ENCODE measurements at places on chromosomes 5 and 9. TPM values are rescaled to one million over a fixed set of nuclear protein-coding genes. Genes with fewer than 3 reads are reported as not detected.

FOXI1 gene
- total RNA-seq: not detected

ERGIC1 gene
- 47.4 TPM for total RNA-seq

IFNA5 gene
- not detected for total RNA-seq

NUTM2G gene
- not detected for total RNA-seq

CARD9 gene
- 7.2 TPM for total RNA-seq

- H3K4me1 ChIP-seq: no peaks in the 10 kb centered on the region
- no peaks in the 10 kb centered on the region for H3K27me3 ChIP-seq
- peaks cover 24% of the 10 kb centered on the region for H3K36me3 ChIP-seq
- H3K4me3 ChIP-seq: no peak overlapping the region
- no peak for DNase-seq
- H3K27ac ChIP-seq: no peak overlapping the region
Measured at GRCh38 chr5:100802208-100802607, 100.9 kb downstream of the ST8SIA4 start.

DNA sequence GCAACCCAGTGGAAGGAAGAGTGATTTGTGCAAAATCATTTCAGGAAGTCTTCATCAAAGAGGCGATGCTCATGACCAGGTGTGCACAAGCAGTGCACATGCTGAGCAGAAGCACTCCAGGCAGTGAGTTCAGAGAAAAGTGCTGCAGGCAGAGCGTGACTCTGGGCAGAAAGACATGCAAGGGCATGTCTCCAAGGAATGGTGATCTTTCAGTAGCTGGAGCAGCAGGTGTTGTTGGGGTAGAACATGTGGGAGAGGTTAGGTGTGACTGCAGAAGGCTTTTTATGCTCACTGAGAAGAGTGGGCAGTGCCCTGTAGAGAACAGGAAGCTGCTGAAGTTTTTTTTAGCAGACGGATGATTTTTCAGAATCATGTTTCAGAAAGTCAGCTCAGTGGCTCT lies 545.4 kb upstream of the TLE4 start:
- no peak for DNase-seq
- H3K36me3 ChIP-seq: no peaks in the 10 kb centered on the region
- no peak overlapping the region for H3K27ac ChIP-seq

DNA sequence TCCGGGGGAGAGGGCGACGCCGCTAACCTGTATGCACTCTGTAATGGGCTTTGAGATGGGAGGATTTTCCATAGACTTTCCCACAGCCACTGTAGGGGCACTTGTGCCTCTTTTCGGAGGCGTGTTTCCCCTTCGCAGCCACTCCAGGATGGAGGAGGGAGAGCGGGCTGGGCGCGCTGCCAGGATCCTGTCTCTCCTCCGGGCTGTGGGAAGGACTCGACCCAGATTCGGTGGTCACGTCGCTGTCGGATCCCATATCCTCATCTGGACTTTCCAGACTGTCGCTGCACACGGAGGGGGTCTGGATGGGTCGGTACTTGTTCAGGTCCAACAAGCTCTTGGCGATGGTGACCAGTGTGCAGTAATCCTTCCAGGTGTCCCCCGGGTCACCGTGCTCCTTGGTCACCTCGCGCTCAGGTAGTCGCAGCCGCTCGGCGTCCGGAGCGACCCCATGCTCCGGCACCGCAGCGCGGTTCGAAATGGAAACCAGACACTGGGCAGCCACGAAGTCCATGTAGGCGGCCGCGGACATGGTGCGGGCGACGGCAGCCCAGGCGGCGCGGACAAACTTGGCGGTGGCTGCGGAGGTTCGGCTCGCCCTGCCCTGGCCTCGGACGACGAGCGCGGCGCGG lies 1.5 kb downstream of the KLF9 start:
- peak overlapping the region; percentile 97 for H3K27ac ChIP-seq
- peaks cover 45% of the 10 kb centered on the region for H3K4me1 ChIP-seq

GRCh38 chr9:995192-995591 lies 18.7 kb downstream of the DMRT3 start:
- H3K4me3 ChIP-seq: no peak overlapping the region
- DNase-seq: no peak
- peaks cover 6% of the 10 kb centered on the region for H3K4me1 ChIP-seq
- H3K36me3 ChIP-seq: no peaks in the 10 kb centered on the region
- no peak overlapping the region for H3K27ac ChIP-seq
- peaks cover 20% of the 10 kb centered on the region for H3K27me3 ChIP-seq

DNA sequence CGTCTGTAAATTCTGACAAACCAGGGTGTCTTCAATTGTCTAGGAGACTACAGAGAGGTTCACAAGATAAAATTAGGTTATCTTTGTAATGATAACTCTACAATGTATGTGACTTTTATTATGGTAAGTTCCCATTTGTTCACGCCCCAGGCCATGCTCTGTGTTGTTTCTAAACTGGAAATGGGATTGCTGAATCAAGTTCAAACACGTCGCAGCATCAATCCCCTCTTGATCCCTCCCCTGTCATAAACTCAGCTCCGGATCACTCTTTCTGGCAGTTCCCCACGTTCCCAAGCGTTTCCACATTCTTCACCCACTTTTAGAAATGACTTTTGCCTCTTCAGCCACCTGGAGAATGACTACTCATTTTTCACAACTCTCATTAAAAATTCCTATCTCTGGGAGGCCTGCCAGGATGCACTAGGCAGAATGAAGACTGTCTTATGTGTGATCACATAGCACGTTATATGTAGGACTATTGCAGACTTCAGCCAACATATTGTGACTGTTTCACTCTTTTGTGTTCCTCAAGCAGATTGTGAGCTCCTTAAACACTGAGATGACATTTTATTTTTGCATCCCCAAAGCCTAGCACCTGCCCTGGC lies 1124.2 kb upstream of the WWC1 start:
- H3K27ac ChIP-seq: no peak overlapping the region
- no peaks in the 10 kb centered on the region for H3K36me3 ChIP-seq
- H3K4me3 ChIP-seq: no peak overlapping the region
- no peaks in the 10 kb centered on the region for H3K4me1 ChIP-seq

All from activated T-helper 1 cell treated with anti-CD3 and anti-CD28 coated beads, Interleukin-12 subunit alpha, Interleukin-12 subunit beta, Interleukin-2, Interleukin-4 antibody, amounts not matched to agents 30 ng/mL and 10 ng/mL and 1 ng/mL, durations not matched to agents 14 hours and 24 hours and 36 hours (primary cell).